ENCODE measurements at places on chromosomes 3 and 15. TPM values are rescaled to one million over a fixed set of nuclear protein-coding genes. Genes with fewer than 3 reads are reported as not detected.
A peak's percentile ranks its signal among the peaks of the same experiment; 100 is the strongest.

Gene PYGO1
- 8.6 TPM for polyA plus RNA-seq

- no peak for DNase-seq
Observed at GRCh38 chr15:67164811-67165253, 89.6 kb downstream of the AAGAB start.

Gene MOBP
- polyA plus RNA-seq, result 0.68 TPM

- no peak for DNase-seq
Observed at GRCh38 chr3:128449111-128449638, 17.5 kb downstream of the DNAJB8 start.

- DNase-seq, result no peak
Observed at GRCh38 chr3:184039414-184039813, 7.9 kb downstream of the HTR3D start.

GRCh38 chr15:81785181-81785580 is 260.6 kb downstream of the MEX3B start:
- no peak for DNase-seq

DNA sequence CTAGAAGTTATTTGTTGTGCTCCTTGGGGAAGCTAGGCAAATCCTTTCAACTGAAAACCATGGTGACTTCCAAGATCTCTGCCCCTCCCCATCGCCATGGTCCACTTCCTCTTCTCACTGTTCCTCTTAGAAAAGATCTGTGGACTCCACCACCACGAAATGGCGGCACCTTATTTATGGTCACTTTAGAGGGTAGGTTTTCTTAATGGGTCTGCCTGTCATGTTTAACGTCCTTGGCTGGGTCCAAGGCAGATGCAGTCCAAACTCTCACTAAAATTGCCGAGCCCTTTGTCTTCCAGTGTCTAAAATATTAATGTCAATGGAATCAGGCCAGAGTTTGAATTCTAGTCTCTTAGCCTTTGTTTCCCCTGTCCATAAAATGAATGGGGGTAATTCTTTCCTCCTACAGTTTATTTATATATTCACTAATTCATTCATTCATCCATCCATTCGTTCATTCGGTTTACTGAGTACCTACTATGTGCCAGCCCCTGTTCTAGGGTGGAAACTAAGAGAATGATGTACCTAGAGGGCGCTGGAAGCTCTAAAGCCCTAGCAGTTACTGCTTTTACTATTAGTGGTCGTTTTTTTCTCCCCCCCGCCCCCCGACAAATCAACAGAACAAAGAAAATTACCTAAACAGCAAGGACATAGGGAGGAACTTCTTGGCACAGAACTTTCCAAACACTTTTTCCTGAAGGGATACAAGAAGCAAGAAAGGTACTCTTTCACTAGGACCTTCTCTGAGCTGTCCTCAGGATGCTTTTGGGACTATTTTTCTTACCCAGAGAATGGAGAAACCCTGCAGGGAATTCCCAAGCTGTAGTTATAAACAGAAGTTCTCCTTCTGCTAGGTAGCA is 657 bp downstream of the PATL2 start:
- DNase-seq, result no peak

- DNase-seq, result no peak
Observed at GRCh38 chr15:50077651-50078050, 41.4 kb downstream of the ATP8B4 start.

GRCh38 chr3:128484404-128485281 is 8.4 kb downstream of the GATA2 start:
- DNase-seq, result no peak

- no peak for DNase-seq
Observed at GRCh38 chr3:124351430-124352148, 359.7 kb upstream of the ROPN1 start.

Gene NLGN1
- 1.2 TPM for polyA plus RNA-seq

DNA sequence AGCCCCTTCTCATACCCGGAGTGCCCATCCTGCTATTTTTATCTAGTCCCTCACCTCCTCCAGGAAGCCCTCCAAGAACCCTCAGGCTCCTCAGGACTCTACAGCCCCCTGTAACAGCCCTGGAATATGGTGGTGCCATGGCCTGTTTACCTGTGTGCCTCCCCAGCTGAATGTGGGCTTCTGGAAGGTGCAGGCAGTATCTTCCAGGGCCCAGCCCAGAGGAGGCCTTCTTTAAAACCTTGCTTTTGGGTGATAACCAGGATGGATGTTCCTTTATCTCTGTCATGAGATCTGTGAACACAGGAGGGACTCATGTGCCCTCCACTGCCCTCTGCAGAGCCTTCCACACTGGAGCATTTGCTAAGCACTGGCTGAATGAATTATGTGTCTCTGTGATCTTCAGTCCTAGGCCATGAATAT is 36.7 kb upstream of the MRPS22 start:
- no peak for DNase-seq

GRCh38 chr3:46442576-46443530 is 21.9 kb downstream of the LTF start:
- DNase-seq, result no peak

DNA sequence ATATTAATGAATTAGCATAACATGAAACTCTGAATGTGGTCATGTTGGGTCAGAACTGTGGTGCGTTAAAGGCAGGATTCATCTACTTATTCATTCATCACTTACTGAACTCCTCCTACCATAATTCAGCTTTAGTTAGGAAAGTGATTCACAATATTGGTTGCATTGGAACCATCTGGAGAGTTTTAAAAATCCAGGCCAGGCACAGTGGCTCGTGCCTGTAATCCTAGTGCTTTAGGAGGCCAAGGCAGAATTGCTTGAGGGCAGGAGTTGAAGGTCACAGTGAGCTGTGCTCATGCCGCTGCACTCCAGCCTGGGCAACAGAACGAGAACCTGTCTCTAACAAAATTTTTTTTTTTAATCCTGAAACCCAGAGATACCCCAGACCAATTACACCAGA is 44.2 kb upstream of the ATG7 start:
- peak; percentile 33 for DNase-seq

DNA sequence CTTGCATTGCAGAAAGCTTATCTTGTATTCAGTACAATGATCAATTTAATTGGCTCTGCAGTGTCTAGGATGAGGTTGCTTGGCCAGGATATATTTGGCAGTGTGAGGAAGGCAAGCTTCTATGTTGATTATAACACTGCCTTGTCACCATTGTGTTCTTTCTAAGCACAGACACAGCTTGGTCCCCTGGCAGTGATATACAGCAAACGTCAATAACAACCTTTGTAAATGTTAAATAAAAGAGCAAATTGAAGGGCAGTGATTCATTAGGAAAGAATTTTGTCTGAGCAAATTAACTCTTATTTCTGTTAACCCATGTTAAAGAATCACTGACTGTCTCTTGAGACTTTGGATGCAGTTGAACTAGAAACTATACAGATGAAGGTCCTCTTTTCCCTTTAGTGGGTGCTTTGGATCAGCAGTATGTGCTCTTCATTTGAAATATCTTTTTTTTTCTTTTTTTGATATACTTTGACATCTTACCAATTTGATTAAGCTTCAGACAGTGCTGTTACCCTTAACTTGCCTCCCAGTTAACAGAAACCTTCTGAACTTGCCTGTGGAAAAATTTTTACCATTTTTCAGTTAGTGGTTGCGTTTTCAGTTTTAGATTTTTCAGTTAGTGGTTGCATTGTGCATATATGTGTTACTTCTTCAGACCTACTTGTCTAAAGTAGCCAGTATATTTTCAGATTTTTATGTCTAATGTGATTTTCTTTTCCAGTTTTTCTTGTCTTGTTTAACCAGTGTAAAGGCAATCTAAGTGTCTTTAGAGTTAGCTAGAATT is 199.8 kb downstream of the TCF12 start:
- DNase-seq, result no peak

GRCh38 chr3:37384117-37384516 is 209.7 kb upstream of the LRRFIP2 start:
- DNase-seq, result no peak

Gene HIGD2B
- polyA plus RNA-seq, result not detected

GRCh38 chr3:174846055-174846454 is 13.1 kb upstream of the NAALADL2 start:
- no peak for DNase-seq

Gene SLC51A
- 7.3 TPM for polyA plus RNA-seq

Gene FBXL2
- 12.1 TPM for polyA plus RNA-seq

DNA sequence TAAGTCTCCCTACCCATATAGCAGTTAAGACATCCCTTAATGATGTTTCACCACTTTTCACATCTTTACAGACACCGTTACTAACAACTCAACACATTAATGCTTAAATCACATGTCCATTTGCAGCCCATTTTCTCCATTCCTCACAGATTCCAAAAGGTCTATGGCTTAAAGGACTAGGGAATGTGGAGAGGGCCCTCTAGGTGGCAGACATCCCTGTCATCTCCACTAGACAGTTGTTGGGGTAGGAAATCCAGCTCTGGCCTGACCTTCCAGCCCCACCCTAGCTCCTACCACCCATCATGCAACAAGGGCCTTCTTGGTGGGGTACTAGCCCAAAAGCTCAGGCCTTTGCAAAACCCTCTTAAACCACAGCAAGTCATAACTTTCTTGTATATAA is 25.2 kb downstream of the CPEB1 start:
- no peak for DNase-seq

Gene GXYLT2
- 9.4 TPM for polyA plus RNA-seq

- DNase-seq, result no peak
Observed at GRCh38 chr15:65917407-65917756, 48.1 kb downstream of the RAB11A start.

GRCh38 chr3:14758297-14758696 is 60.5 kb upstream of the FGD5 start:
- DNase-seq, result no peak

GRCh38 chr3:47799733-47800132 is 3.2 kb upstream of the DHX30 start:
- no peak for DNase-seq

DNA sequence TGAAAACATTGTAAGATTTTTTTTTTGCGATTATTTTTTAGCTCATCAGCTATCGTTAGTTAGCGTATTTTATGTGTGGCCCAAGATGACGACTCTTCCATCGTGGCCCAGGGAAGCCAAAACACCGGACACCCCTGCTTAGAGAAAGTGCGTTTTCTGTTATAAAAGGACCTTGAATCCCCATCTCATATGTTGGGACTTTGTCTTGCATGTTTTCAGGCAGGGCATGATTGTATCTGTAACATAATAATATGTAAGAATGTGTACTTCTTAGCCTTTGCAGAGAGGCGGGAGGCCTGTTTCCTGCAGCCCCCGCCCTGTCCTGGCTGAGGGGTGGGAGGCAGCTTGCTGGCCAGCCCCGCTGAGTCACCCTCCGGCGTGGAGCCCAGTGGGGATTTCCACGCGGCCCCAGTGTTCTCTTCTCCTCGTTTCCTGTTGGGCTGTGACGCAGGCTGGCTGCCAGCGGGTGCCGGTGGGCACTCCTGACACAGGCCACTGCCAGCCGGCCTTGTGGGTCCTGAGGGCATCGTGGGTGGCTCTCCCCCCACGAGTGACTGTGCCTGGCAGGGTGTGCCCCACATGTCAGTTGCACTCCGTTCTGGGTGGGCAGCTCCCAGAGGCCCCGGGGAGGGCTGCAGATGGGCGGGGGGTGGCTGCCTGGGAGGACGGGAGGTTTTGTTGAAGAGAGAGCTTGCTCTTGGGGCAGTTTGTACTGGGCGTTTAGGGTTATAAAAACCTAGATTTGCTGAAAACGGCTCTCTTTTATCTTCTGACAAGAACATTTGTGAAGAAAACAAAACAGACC is 55.6 kb downstream of the SMAD3 start:
- DNase-seq, result peak; percentile 94

- no peak for DNase-seq
Observed at GRCh38 chr15:60448668-60449360, 30.1 kb downstream of the ICE2 start.

DNA sequence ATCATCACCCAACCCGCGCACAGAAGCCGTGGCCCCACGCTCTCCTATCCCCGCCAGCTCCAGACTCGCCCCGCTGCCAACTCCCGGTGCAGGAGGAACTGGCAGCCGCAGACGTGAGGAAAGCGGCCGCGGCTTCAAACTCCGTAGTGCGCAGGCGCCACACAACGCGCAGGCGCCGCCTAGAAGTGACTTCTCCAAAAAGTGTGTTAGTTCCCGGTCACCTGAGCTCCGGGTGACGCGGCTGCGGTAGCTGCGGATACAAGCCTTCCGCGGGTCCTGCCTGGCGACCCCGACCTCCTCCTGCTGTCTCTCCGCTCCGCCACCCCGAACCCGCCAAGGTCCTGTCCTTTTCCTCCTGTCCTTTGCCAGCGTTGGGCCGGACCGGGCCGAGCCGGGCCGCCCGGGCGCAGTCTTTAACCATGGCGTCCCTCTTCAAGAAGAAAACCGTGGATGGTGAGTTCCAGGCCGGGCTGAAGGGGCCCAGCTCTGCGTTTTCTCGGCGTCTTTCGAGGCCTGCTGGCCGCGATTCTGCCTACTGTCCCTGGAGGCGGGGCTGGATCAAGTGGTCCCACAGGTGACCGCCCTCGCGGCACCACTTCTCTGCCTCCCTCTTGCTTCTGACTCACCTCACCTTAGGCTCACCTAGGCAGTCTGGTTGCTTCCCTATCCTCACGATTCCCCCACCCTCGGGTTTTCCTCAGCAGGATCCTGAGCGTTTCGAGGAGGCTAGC is at the start of gene CHMP2B:
CHMP2B (plus strand) TSS at position 206 of the 731 bp plus-strand sequence; CDS start at position 420, 214 bp downstream.
- DNase-seq, result peak; percentile 95

GRCh38 chr15:71149646-71150557 is 34.6 kb downstream of the THSD4 start:
- DNase-seq, result no peak

Gene ACOX2
- polyA plus RNA-seq, result 57.7 TPM

DNA sequence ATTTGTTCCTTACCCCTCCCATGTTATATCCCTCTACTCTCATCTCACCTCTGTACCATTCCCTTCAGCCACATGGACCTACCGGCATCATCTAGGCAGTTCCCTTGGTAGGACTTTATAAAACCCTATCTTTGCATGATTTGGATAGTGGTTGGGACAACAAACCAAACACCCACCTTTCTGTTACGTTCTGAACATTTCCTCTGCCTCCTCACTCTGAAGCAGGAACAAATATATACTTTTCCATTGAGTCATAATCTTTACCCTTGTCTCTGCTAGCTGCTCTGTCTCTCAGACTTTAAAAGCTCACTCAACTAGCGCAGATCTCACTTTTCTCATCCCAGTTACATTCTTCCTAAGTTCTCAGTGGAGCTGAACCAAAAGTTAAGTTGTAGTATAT is 17.8 kb downstream of the UBXN7 start:
- DNase-seq, result no peak

GRCh38 chr15:80494756-80495155 is 90.6 kb downstream of the ARNT2 start:
- DNase-seq, result no peak

- DNase-seq, result no peak
Observed at GRCh38 chr3:185316740-185317412, 46.1 kb upstream of the MAP3K13 start.

Gene CYP1A2
- not detected for polyA plus RNA-seq

- DNase-seq, result no peak
Observed at GRCh38 chr15:87355946-87356345, 900.6 kb downstream of the NTRK3 start.

Gene PRSS50
- polyA plus RNA-seq, result not detected

- DNase-seq, result peak; percentile 62
Observed at GRCh38 chr3:196502775-196503195, 783 bp downstream of the RNF168 start.

Gene CHST13
- 0.15 TPM for polyA plus RNA-seq
